ENCODE measurements at places on chromosomes 7 and 10. TPM values are rescaled to one million over a fixed set of nuclear protein-coding genes. Genes with fewer than 3 reads are reported as not detected.

- DNase-seq = no peak
Observed at GRCh38 chr10:34933676-34934075, 118.6 kb upstream of the PARD3 start.

DNA sequence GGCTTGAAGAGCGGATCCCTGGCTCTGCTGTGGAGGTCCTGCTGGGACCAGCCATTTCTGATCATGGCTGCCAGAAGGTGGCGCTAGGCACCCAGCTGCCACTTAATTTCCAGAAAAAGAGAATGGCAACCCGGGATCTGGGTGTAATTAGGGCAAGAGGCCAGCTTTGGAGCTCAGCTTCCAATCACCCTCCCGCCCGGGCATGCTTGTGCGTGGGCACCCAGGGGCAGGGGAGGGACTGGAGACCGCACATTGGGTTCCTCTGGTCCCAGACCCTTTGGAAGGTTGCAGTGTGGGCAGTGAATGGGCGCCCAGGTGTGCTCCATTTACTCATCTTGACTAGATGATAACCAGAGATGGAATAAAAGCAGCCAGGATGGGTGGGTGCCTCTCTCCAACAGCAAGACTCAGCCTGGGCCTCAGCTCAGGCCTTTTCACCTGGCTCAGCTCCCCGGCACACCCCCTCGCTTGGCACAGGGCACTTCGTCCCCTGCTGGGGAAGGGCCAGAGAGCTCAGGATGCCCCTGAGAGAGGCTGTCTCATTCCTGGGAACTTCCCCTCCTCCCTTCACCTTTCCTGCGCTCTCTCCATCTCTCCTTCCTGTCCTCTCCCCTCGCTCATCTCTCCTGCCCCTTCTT, 14.7 kb downstream of the FAM241B start:
- DNase-seq = peak; percentile 44

DNA sequence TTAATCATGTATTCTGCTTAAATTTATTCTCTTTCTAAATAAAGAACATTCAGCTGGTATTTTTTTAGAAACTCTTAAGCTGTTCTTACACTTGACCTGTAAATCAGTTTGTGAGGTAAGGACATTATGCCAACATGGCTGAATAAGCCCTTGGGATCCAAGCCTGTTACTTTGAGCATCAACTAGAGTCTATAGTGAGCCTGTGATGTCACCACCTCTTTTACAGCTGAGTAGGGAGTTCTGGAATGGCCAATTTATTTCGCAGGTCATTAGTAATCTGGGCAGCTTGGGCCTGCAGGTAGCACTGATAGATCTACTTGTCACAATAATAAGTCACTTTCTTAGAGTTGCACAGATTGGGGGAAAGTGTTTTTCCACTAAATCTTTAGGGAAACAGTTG, 915.2 kb upstream of the MBL2 start:
- DNase-seq = no peak

DNA sequence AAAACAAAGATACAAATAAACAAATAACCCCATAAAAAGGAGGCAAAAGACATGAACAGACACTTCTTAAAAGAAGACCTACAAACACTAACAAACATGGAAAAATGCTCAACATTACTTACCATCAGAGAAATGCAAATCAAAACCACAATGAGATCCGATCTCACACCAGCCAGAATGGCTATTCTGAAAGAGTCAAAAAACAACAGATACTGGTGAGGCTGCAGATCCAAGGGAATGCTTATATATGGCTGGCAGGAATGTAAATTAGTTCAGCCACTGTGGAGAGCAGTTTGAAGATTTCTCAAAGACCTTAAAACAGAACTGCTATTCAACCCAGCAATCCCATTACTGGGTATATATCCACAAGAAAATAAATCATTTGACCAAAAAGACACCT, 80.4 kb upstream of the NRP1 start:
- no peak for DNase-seq

- no peak for DNase-seq
Observed at GRCh38 chr7:29596593-29597178, 33.1 kb downstream of the PRR15 start.

- DNase-seq = no peak
Observed at GRCh38 chr10:120186506-120186905, 270.5 kb upstream of the PLPP4 start.

Gene SORCS1
- not detected for total RNA-seq

Measured in CD4-positive, alpha-beta T cell (primary cell).